ENCODE measurements at places on chromosomes 12 and 14.

GRCh38 chr14:35196571-35196970 is 74.2 kb downstream of the PRORP start:
- no peak for DNase-seq

- no peak for DNase-seq
Observed at GRCh38 chr12:69919495-69919894, 94.5 kb downstream of the MYRFL start.

- no peak for DNase-seq
Observed at GRCh38 chr12:93134175-93134890, 205.2 kb upstream of the EEA1 start.

DNA sequence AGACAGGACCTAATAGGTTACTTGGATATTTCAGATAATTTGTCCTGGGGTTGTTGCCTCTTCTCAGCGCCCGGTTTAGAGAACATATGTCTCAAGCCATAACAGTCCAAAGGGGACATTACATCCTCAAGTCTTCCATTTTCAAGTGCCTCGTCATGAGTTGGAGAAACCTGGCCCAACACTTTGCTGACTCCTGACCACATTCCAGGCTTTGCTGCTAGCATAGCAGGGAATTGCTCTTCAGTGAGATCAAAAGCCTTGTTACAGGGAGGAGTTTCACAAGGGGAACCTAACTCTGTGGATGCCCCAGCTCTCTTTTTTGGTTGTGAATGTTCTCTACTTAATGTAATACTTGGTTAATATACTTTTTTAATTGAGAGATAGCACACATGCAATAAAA is 8.2 kb upstream of the MMP19 start:
- DNase-seq: peak; percentile 34

All from astrocyte (in vitro differentiated cells and primary cell).